ENCODE measurements at places on chromosomes 16 and 17.
A peak's percentile ranks its signal among the peaks of the same experiment; 100 is the strongest.

GRCh38 chr17:17934806-17935205 is 37.4 kb downstream of the TOM1L2 start:
- peak; percentile 71 for DNase-seq

GRCh38 chr16:65598621-65599020 is 476.8 kb upstream of the CDH11 start:
- DNase-seq = no peak

DNA sequence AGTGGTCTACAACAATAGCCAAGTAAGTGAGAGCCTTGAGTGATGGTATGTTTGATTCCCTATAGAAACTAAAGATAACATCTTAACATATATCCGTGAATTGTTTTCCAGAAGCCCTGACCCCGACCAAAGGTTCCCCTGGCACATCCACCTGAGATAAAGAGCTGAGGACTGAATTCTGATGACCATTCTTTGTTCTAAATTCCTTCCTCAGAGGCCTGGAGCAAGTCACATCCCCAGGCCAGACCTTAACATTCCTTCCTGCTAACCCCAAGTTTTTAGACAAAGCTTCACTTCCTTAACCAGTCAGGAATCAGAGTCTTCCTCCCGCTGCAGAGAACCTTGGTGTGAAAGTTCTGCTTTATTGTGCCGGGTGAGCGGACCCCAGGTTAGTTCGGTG is 83.3 kb downstream of the PMP22 start:
- no peak for DNase-seq

GRCh38 chr17:10585529-10585928 is 36.1 kb upstream of the MYH2 start:
- DNase-seq = no peak

GRCh38 chr17:53719229-53719628 is 103.5 kb upstream of the KIF2B start:
- no peak for DNase-seq

- DNase-seq = peak; percentile 79
Measured at GRCh38 chr16:88407807-88408206, 25.0 kb downstream of the ZNF469 start.

- DNase-seq = no peak
Measured at GRCh38 chr16:85796599-85796998, 2.7 kb downstream of the EMC8 start.

DNA sequence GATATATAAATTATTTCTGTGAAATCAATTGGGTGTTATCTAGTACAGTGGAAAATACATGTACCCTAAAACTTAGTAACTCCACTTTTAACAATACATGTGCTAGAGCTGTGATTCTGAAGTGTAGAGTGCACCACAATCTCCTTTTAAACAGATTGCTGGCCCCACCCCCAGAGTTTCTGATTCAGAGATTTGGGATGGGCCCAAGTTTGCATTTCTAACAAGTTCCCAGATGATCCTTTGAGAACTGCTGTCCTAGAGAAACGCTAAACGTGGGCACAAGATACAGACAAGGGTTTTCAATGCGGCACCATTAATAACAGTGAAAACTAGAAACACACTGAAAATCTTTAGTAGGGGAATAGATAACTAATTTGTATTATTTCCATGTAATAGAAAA is 49.2 kb downstream of the NXPH3 start:
- DNase-seq = no peak

DNA sequence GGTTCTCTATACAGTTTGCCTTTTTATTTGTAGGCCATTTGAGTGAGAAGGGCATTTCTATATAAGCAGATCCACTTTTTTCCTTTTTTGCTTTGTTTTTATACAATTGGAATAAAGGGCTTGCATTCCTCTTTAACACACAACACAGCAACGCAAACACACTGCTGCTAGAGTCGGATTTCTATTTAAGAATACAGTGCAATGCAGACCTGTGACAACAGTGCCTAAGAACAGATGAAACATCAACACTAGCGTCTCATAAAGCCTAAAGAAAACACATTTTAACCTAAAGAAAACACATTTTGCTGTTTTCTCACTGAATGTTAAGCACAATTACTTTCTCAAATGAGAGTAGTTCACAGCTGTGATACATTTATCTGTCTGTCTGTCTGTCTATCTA is 1141.1 kb downstream of the CDH11 start:
- no peak for DNase-seq

- DNase-seq = no peak
Measured at GRCh38 chr17:75825149-75825552, 19.1 kb downstream of the UNC13D start.

GRCh38 chr17:34658811-34659560 is 79.6 kb downstream of the TMEM132E start:
- DNase-seq = no peak

DNA sequence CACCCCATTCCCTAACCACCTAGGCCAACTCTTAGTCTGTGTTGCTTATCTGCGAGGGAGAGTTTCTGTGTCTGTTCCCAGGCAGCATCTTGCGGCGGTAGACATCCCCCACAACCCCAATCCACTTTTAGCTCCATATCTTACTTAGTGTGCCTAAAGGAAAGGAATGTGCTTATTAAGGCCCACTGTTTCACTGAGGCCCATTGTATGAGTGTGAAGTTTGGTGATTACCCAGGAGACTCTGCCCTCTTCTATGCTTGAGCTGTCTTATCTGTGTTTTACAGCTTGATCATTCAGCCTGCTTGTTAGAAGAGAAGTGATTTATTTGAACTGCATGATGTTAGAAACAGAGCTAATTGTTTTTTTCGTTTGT is 10.3 kb upstream of the MLYCD start:
- no peak for DNase-seq

GRCh38 chr16:3149630-3150345 is 15.0 kb downstream of the ZNF213 start:
- DNase-seq = peak; percentile 77

DNA sequence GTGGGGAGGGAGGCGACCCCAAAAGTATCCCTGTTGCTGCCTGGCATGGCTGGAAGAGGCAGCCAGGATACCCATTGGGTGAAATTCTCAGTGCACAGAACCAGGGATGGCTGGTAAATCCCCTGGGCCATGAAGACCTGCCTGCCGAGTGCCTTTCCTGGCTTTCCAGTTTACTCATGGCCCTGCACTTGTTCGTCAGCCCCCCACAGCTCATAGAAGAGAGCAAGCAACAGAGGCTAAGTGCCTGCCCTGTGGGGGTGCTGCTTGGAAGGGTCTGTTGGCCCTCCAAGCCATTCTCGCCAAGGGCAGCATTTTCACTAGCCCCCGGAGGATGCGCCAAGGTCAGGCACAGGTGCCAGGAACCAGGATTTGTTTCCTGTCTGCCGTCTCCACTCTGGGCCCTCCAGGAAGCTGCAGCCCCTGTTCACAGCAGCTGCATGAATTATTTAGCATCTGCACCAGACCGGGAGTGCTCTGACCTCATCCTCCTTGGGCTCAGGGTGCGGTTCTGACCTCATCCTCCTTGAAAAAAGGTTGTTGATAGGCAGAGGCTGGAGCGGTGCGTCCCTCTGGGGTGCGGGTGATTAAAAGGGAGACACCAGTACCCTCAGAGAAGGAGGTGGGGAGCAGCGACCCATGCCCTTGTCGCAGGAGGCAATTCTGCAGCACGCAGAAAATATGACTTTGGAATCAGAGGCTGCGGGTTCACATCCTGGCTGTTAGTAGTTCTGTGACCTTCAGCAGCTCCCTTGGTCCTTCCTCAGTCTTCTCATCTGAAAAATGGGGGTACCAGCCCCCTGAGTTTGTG is 14.2 kb upstream of the CD300A start:
- no peak for DNase-seq

DNA sequence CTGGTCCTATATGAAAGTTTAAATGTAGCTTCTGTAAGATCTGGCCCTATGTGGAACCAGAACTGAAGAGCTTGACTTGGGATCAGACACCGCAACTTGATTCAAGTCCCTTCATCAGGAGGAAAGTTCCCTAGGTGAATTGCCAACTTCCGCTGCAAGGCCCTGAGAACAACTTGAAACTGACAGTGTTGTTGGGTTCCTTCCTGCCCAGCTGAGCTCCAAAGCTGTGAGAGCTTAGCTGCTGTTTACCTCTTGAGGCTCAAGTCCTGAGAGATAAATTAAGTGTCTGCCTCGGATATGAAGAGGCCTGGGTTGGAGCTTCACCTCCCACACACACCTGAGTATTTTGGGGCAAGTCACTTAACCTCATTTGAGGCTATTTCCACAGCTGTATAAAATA is 44.7 kb downstream of the REXO5 start:
- no peak for DNase-seq

DNA sequence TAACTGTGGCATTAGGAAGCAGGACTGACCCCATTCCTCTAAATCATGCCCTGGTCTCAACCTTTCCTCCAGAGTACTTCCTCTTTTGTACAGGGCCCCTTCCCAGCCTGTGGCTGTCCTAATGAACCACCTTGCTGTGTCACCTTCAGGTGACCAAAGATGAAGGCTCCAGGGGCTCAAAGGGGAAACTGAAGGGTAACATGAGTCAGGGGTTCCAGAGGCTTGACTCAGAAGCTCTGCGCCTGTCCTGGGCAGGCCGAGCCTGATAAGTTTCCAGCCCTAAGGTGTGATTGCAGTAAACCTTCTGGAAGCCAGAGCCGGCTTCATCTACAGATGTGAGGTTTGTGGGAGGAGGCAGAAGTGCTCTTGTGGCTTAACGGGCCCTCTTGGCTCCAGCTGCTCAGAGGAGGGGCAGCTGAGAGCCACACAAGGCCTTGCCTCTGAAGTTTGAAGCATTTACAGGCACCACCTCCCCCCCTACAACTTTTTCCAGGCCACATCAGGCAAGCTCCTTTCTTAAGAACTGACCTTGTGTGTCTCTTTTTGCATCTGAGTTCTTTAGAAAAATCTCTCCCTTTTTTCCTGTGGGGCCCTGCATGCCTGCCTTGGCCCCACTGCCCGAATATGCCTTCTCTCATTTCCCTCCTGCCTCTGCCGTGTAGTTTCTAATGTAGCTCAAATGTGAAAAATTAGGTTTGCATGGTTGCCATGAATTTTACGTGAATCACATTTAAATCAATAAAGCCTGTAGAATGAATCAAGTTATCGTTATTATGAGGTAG is 149.9 kb downstream of the CLEC16A start:
- DNase-seq = no peak

DNA sequence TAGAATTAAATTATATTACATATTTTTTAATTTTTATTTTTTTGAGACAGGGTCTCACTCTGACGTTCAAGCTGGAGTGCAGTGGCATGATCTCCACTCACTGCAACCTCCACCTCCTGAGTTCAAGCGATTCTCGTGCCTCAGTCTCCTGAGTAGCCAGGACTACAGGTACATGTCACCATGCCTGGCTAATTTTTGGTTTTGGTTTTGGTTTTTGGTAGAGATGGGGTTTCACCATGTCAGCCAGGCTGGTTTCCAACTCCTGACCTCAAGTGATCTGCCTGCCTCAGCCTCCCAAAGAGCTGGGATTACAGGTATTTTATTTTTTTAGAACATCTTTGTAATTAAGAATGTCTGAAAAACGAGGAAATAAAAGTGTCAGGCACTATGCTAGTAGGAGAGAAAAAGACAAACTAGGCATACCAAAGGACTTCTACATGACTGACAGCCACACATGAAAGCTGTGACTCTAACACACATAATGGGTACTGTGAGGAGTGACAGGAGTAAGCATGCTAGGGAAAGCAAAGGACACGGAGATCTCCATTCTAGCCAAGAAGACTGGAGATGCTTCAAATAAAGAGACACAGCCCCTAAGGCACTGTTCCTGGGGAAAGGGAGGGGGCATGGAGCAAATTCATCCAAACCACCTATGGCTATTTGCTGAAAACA is 7.3 kb downstream of the GNA13 start:
- DNase-seq = no peak

DNA sequence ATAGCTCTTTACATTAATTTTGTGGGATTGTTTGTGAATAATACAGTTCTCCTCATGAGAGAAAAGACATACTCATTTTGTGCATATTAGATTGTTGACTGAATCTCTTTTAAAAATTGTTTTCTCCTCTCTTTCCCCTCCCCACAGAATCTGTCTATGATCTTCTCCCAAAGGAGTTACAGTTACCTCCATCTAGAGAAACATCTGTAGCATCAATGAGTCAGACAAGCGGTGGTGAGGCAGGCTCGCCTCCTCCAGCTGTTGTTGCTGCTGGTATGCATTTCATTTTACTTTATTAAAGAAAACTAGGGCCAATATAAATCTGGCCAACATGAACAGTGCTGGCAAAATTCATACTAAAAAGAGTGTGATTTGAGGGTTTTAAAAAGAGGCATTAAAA is 60.5 kb downstream of the NFAT5 start:
- DNase-seq = no peak

GRCh38 chr17:67994817-67995569 is 1.3 kb downstream of the C17orf58 start:
- peak; percentile 78 for DNase-seq

- peak; percentile 59 for DNase-seq
Measured at GRCh38 chr16:79769270-79769927, 168.9 kb upstream of the MAF start.

DNA sequence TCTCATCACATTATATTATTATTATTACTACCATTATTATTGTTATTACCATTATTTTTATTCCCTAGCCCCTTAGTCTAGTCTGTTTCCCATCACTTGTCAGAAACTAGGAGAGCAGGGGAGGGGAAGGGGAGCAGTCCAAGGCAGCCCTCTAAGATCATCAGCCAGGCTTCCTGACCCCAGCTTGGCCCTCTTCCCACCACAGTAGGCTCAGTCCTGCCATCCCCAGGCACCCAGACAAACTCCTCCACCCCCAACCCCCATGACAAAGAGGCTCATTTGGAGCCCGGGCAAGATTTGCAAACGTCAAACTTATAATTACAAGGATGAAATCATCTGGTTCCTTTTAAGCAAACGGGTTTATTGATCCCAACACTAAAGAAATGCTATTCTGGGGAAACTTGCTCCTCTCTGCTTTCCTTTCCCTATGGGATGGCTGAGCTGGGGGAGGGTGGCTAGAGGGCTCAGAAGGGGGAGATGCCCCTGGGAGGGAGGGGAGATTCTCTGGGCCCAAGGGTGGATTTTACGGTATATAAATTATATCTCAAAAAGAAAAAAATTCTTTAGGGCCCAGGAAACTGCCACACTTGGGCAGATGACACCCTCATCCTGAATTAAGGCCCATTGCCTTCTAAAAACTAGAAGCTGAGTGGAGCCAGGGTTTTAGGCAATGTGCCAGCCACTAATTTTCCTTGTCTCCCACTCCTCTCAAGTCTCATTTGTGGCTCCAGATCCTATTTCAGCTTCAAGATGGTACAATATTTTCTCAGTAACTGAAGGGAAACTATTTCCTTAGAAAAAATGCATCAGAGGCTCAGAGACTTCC is 4.4 kb upstream of the CBFB start:
- DNase-seq = no peak
